B cell (primary cell): ENCODE measurements at places on chromosomes 11 and 22. TPM values are rescaled to one million over a fixed set of nuclear protein-coding genes. Genes with fewer than 3 reads are reported as not detected.

Gene SYNGR1
- 31.9 and 34.8 TPM in 2 replicates for total RNA-seq

GRCh38 chr22:27851974-27852746, 50.6 kb upstream of the MN1 start:
- H3K36me3 ChIP-seq = peaks cover 76% of the 10 kb centered on the region
- no peak overlapping the region for H3K4me3 ChIP-seq
- H3K4me1 ChIP-seq = no peaks in the 10 kb centered on the region
- no peak for DNase-seq
- no peak overlapping the region for H3K27ac ChIP-seq

Gene FAM180B
- total RNA-seq = 0.20 TPM in 1 of 2 replicates, not detected in the other

DNA sequence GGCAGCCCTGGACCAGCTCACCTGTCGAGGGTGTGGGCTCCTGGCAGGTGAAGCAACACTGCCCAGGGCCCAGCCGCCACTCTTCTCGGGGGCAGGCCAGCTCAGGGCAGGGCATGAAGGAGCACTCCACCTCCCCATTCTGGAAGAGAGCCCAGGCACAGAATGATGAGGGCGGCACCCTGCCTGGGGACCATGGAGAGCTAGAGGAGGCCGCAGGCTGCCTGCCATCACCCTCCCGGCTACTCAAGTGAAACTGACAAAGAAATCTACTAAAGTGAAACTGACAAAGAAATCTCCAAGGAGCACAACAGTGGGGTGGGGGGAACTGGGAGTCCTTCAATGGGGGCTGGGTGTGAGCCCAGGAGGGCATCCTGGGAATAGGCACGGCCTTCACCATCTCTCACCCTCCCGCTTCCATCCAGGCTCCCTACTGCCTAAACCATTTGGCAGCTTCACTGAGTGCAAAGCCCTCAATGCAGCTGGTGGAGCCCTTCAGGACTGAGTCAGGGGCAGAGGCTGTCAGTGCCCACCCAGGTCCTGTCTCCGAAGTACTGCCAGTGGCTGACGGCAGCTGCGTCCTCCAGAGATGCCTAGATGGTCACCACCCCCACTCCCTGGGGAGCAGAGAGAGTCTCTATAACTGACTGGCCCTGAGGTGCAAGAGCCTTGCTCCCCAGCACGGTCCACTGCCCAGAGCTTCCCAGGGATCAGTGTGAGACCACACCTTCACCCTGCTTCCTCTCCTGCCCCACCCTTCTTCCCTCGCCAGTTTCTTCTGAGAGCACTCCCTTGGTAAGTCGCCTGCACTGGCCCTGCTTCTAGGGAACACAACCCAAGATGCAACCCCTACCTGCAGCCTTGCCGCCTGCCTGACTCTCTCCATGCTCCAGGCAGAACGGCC, 21.7 kb downstream of the VWCE start:
- H3K27ac ChIP-seq = no peak overlapping the region
- H3K27me3 ChIP-seq = no peaks in the 10 kb centered on the region
- H3K4me3 ChIP-seq = no peak overlapping the region
- H3K36me3 ChIP-seq = no peaks in the 10 kb centered on the region
- DNase-seq = no peak
- H3K4me1 ChIP-seq = no peaks in the 10 kb centered on the region

GRCh38 chr11:84044706-84045105, 758.5 kb upstream of the CCDC90B start:
- H3K36me3 ChIP-seq = no peaks in the 10 kb centered on the region
- H3K27ac ChIP-seq = no peak overlapping the region
- DNase-seq = no peak

GRCh38 chr11:111379602-111380136, 594 bp upstream of the POU2AF1 start:
- DNase-seq = no peak
- H3K27me3 ChIP-seq = no peaks in the 10 kb centered on the region
- H3K27ac ChIP-seq = peak overlapping the region; percentile 97
- peak overlapping the region; percentile 66 for H3K4me3 ChIP-seq

GRCh38 chr11:19920982-19921381, 208.3 kb downstream of the NAV2 start:
- DNase-seq = no peak
- no peak overlapping the region for H3K4me3 ChIP-seq
- H3K27me3 ChIP-seq = no peaks in the 10 kb centered on the region
- H3K27ac ChIP-seq = no peak overlapping the region

DNA sequence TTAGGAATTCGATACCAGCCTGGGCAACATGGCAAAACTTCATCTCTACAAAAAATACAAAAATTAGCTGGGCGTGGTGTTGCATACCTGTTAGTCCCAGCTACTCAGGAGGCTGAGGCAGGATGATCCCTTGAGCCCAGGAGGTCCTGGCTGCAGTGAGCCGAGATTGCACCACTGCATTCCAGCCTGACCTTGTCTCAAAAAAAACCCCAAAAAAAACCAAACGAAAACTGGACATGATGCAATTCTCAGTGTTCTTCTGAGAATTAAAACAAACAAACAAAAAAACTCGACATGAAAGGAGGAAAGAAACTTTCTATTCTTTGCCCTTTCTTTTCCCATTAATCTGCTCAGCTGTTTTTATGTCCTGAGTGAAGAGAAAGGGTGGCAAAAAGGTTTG, 7.4 kb downstream of the MED17 start:
- no peak overlapping the region for H3K4me3 ChIP-seq
- H3K27ac ChIP-seq = no peak overlapping the region
- H3K36me3 ChIP-seq = no peaks in the 10 kb centered on the region
- no peak for DNase-seq

Gene CWC15
- total RNA-seq = 59.5 and 59.8 TPM in 2 replicates

GRCh38 chr11:100094121-100094865, 592.8 kb upstream of the ARHGAP42 start:
- H3K27ac ChIP-seq = no peak overlapping the region
- DNase-seq = no peak
- no peaks in the 10 kb centered on the region for H3K27me3 ChIP-seq
- no peak overlapping the region for H3K4me3 ChIP-seq

DNA sequence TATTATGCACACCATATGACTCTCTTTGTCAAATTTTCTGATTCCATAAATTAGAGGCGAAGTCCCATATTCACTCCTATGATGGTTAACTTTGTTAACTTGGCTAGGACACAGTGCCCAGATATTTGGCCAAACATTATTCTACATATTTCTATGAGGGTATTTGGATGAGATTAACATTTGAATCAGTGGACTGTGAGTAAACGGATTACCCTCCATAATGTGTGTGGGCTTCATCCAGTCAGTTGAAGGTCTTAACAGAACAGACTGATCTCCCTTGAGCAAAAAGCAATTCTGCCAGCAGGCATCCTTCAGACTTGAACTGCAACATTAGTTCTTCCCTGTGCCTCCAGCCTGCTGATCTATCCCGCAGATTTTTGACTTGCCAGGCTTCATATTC, 69.9 kb downstream of the FZD4 start:
- no peaks in the 10 kb centered on the region for H3K27me3 ChIP-seq
- H3K27ac ChIP-seq = no peak overlapping the region
- no peak overlapping the region for H3K4me3 ChIP-seq
- no peaks in the 10 kb centered on the region for H3K36me3 ChIP-seq

Gene OR2AG1
- not detected in 2 replicates for total RNA-seq

Gene HMBS
- 7.6 and 9.2 TPM in 2 replicates for total RNA-seq

DNA sequence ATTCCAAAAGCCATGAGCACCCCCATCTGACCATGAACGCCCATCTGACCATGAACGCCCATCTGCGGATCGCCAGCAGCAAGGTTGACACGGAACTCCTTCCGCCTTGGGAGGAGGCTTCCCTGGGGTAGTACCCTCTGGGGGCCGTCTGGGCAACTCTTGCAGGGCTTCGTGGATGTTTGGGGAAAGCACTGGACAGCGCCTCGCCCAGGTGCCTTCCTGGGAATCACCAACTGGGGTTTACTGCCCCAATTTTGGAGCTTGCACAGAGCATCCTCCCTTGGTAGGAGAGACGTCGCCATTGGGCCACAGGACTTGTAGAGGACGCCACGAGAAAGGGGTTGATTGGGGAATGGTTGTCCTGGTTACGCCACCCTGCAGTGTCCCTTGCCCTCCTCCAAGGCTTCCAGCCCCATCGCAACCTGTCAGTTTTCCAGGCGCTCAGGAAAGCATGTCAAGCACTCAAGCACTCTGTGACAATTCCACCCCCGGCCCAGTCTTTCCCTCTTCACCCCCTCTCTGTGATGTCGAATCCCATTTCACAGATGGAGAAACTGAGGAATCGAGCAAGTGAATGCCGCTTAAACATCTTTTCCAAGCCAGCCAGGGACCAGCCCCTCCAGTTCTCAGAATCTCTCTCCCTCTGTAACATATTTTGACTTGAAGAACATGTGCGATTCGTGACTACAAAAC, 914 bp upstream of the PRDM11 start:
- DNase-seq = peak; percentile 23
- H3K36me3 ChIP-seq = no peaks in the 10 kb centered on the region
- peaks cover 11% of the 10 kb centered on the region for H3K27me3 ChIP-seq
- no peak overlapping the region for H3K27ac ChIP-seq
- H3K4me1 ChIP-seq = peaks cover 27% of the 10 kb centered on the region

Gene C11orf86
- not detected in 2 replicates for total RNA-seq

DNA sequence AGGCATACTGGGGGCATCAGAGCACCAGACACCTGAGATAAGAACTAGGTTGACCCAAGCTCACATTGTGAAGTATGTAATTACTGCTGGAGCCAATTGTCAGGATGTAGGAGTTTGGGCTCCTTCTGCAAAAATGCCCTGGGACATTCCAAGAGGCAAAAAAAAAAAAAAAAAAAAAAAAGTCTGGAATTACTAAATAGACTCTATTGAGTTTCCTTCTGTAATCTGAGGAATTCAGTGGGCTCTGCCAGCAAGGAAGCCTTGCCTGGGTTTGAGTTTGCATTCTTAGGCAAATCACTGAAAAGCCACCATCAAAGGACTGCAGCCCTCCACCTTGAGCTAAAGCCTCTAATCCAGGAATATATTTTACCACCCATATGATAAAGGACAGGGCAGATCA, 8.0 kb upstream of the CAVIN3 start:
- no peaks in the 10 kb centered on the region for H3K36me3 ChIP-seq
- H3K4me1 ChIP-seq = no peaks in the 10 kb centered on the region
- no peak overlapping the region for H3K27ac ChIP-seq
- H3K4me3 ChIP-seq = no peak overlapping the region

DNA sequence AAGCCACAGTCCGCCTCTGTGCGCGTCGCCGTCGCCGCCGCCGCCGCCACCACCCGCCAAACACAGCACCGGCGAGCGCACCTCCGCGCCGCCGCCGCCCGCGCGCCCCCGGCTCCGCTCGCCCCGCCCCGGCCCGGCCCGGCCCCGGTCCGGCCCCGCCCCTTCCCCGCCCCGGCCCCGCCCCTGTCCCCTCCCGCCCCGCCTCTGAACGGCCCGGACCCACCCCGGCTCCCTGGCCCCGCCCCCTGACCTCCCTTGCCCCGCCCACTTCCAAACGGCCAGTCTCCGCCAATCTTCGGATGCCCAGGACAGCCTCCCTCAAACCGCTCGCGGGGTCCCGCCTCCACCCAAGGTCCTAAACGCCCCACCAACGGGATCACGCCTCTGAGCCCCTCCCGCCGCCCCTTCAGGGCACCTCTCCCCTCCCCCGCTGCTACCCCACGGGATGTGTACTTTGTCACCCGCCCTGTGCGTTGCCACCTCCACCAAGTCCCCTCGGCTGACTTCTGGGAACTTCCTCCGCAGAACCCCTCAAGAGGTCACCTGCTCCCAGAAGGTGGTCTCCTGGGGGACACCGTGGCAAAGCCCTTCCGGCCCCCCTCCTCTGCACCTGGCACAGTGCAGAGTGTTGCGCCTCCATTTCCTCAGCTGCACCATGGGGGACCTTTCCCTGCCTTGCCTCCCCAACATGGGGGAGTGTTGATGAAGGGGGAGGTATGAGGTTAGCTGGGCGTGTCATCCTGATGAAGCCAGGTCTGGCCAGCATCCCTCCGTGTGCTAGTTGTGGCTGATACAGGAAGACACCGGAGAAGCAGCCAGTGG, at the start of gene KIAA0930:
Gene KIAA0930 (minus strand): TSS at position 85 of the 822 bp plus-strand sequence. CDS start 191 bp downstream, outside the sequence.
- peaks cover 33% of the 10 kb centered on the region for H3K4me1 ChIP-seq
- H3K4me3 ChIP-seq = peak within 1 kb of the TSS; percentile 69
- no peaks in the 10 kb centered on the region for H3K27me3 ChIP-seq
- peak within 1 kb of the TSS; percentile 56 for H3K27ac ChIP-seq

DNA sequence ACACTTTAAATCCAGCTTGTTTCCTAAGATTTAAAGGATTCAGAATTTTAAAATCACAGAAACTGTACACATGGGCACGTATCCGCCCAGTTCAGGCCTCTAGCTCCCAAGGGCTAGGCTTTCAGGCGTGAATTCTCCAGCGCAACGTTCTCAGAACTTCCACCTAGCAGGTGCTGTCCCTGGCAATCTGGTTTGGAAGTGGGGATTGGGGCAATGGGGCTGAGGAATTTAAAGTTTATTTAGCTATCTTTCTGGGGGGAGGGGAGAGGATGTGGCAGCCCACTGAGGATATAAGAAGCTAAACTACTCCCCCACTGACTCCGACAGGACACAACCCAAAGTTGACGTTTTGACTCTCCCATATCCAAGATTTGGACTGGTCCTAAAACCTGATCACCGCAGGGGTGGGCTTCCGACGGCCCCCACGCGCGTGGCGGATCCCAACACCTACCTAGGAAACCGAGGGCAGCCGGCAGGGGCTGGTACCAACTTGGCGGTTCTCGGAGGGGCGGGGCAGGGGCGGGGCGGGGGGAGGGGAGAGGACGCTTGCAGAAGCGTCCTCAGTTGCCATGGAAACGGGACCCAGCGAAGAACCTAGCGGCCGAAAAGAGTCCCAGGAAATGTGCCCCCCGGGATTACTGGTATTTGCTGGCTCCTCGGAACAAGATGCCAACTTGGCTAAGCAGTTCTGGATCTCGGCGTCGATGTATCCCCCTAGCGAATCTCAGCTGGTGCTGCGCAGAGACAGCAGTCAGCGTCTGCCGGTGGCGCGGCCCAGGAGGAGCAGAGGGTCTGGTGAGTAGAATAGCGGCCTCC, at the start of gene HOATZ:
Gene HOATZ (plus strand): TSS at position 563 of the 816 bp plus-strand sequence. CDS start 7 bp downstream, at position 570.
- no peak within 1 kb of the TSS for H3K27ac ChIP-seq
- H3K36me3 ChIP-seq = no peaks in the 10 kb centered on the region
- H3K4me1 ChIP-seq = peaks cover 17% of the 10 kb centered on the region

GRCh38 chr11:73425108-73425507, 48.9 kb downstream of the RELT start:
- no peak overlapping the region for H3K27ac ChIP-seq
- H3K27me3 ChIP-seq = no peaks in the 10 kb centered on the region
- no peak for DNase-seq
- H3K4me3 ChIP-seq = no peak overlapping the region
- H3K4me1 ChIP-seq = no peaks in the 10 kb centered on the region

GRCh38 chr11:11620921-11621572, 758 bp downstream of the GALNT18 start:
- no peaks in the 10 kb centered on the region for H3K36me3 ChIP-seq
- no peak overlapping the region for H3K27ac ChIP-seq
- H3K4me1 ChIP-seq = peaks cover 19% of the 10 kb centered on the region

GRCh38 chr22:19757140-19757984, 3.2 kb upstream of the TBX1 start:
- no peak overlapping the region for H3K27ac ChIP-seq
- DNase-seq = peak; percentile 56
- H3K27me3 ChIP-seq = peaks cover 81% of the 10 kb centered on the region
- no peak overlapping the region for H3K4me3 ChIP-seq

Gene CCDC116
- 0.52 and 0.63 TPM in 2 replicates for total RNA-seq
